Activated CD4-positive, CD25-positive, alpha-beta regulatory T cell (primary cell): ENCODE measurements at places on chromosomes 5 and 9.

- DNase-seq: no peak
These were observed 46.9 kb upstream of the HSD17B4 start for GRCh38 chr5:119405419-119405818.

DNA sequence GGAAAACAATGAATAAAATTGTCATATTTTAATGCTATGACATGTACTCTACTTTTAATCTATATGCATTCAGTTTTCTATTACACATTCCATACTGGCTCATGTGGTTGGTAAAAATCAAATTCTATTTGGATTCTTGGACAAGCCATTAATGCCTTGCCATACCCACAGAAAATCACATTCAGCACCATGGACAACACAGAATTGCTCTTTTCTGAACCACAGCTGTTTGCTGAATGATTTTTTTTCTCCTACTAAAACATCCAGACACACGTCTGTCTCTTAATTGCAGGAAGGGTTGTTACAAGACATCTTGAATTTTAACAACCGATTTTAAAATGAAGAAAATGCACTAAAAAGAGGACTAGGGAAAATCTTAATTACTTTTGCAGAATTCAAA is 675.6 kb downstream of the BRINP1 start:
- no peak for DNase-seq

- no peak for DNase-seq
These were observed 116.3 kb downstream of the PTTG1 start for GRCh38 chr5:160537940-160538339.

DNA sequence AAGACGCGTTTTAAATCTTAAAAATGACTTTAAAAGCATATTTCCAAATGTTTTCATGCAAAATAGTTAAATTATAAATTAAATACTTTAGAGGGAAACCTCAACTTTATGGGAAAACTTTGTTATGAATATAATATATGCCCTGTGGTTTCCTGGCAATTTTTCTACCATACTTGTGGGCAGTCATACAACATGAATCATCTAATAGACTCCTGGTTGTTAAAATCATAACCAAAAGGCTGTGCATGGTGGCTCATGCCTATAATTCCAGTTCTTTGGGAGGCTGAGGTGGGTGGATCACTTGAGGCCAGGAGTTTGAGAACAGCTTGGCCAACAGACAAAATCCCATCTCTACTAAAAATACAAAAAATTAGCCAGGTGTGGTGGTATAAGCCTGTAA is 18.2 kb downstream of the ATP10B start:
- no peak for DNase-seq

GRCh38 chr5:171578829-171579491 is 159.5 kb downstream of the FGF18 start:
- no peak for DNase-seq

GRCh38 chr9:92706218-92706940 is 36.4 kb upstream of the IPPK start:
- no peak for DNase-seq

- DNase-seq: no peak
These were observed 305.5 kb upstream of the SEMA6A start for GRCh38 chr5:116880150-116880549.

- DNase-seq: no peak
These were observed 151.1 kb downstream of the TMEM161B start for GRCh38 chr5:88117546-88117945.

GRCh38 chr9:107226421-107226820 is 56.7 kb upstream of the RAD23B start:
- DNase-seq: no peak

DNA sequence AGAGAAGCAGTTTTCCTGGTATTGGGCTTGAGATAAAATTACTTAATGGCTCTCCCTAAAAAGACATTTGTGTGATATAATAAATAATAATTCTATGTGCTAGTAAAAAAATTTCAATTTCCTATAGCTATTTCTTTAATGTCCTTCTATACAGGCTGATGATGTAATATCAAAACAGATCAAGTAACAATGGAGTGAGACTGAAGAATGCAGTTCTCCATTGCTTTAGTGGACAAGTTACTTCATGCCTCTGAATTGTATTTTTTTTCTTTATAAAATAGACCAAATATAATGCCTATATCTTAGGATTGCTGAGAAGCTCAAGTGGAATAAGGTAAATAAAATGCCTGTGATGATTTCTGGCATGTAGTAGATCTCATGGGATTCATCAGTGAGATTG is 35.6 kb upstream of the NEURL1B start:
- DNase-seq: no peak

DNA sequence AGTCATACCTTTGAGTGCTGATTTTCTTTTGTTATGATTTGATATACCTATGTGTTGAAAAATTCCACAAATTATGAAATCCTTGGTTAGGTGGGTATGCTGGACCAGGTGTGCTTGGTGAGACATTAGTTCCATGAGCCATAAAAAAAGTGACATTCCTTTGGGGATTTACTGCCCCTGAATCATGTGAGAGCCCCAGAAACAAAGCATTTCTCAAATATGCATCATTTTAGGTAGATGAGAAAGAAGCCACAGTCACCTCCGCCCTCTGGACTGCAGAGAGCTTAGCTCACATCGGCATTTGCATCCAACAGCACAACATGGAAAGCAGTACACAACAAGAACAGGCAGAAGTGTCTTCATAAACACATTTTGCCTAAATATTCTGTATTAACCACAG is 55.3 kb downstream of the DAP start:
- no peak for DNase-seq

GRCh38 chr5:65923339-65923738 is 3.0 kb upstream of the ERBIN start:
- DNase-seq: no peak

DNA sequence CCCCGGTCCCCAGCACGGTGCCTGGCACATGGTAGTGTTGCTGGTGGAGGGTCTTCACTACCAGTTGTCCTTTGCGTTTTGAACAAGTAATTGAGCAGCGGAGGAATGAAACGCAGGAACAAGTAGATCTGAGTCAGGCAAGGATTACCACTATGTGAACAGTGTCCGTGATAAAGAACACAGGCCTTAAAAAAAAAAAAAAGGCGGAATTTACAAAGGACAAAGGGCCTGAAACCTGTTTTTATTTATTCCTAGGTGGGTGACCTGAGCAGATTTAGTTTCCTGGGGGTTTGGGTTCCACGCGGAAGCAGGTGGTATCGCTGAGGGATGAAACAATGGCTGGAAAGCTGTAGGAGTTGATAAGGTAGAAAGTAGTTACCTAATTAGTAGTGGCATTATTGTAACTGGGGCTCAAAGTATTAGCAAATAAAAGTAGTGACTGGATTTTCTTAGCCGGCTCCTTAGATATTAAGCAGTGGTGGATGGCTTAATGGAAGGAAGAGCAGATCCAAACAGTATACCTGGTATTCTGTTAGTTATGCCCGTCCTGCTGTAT is 1.1 kb downstream of the RUSC2 start:
- DNase-seq: no peak

DNA sequence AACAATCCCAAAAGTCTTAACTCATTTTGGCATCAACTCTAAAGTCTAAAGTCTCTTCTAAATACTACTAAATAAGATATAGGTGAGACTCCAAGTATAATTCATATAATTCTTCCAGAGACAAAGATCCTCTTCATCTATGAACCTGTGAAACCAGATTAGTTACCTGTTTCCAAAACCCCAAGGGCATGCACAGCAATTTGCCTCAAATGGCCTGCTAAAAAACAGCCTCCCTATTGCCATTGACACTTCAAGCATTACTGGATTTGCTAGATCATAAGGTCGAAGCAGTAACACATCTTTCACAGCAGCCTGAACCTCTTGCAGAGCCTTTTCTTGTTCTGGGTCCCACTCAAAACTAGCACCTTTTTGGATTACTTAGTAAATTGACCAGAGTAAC is 20.3 kb upstream of the GABRG2 start:
- DNase-seq: no peak

DNA sequence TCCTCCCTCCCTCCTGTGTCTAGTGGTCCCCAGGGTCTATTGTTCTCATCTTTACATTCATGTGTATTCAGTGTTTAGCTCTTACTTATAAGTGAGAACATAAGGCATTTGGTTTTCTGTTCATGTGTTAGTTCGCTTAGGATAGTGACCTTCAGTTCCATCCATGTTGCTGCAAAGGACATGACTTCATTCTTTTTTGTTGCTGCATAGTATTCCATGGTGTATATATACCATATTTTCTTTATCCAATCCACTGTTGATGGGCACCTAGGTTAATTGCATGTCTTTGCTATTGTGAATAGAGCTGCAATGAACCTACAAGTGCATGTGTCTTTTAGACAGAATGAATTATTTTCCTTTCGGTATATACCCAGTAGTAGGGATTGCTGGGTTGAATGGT is 46.8 kb downstream of the FYB1 start:
- no peak for DNase-seq

DNA sequence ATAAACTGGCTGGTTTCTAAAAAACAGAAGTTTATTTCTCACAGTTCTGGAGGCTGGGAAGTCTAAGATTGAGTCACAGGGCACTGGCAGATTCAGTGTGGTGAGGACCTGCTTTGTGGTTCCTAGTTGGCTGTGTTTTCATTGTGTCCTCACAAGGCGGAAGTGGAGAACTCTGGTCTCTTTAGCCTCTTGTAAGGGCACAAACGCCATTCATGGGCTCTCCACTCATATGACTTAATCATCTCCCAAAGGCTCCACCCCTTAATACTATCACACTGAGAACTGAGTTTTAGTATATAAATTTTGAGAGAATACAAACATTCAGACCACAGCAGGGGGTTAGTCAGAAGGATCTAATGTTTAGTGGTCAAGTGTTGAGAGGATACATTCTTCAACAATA is 208.2 kb downstream of the SEC61B start:
- no peak for DNase-seq
